Activated T-cell treated with anti-CD3 and anti-CD28 coated beads for 1 hour (primary cell): ENCODE measurements at places on chromosomes 1 and 21.

GRCh38 chr1:76048219-76048618, 26.3 kb upstream of the ST6GALNAC3 start:
- no peak for DNase-seq

DNA sequence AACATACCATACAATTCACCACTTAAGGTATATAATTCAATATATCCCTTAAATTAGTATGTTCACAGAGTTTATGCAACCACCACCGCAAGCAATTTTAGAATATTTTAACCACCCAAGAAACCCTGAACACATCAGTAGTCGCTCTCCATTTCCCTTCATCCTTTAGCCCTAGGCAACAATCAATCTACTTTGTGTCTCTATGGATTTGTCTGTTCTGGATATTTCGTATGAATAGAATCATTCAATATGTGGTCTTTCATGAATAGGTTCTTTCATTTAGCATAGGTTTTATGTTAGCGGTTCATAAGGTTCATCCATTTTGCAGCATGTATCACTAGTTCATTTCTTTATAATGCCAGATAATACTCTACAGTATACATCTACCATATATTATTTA, 4.2 kb upstream of the DPT start:
- DNase-seq, result no peak

- no peak for DNase-seq
Observed at GRCh38 chr1:248802454-248802853, 23.3 kb downstream of the SH3BP5L start.

DNA sequence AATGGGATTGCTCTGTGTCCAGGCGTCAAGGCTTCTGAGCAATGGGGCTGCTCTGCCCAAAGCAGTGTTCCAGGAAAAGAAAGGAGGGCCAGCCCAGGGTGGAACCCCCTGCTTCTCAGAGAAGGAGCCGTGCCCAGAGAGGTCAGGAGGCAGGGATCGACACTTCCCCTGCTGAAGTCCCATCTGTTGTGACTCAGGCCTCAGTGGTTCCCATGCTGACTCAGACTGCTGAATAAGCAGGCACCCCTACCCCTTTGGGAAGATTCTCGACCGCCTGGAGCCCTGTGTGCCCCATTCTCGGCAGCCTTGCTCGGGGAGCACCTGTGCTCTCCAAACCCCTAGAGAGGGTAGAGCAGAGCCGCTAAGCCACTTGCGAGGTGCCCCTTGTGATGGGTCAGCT, 23.9 kb downstream of the PKP1 start:
- no peak for DNase-seq

DNA sequence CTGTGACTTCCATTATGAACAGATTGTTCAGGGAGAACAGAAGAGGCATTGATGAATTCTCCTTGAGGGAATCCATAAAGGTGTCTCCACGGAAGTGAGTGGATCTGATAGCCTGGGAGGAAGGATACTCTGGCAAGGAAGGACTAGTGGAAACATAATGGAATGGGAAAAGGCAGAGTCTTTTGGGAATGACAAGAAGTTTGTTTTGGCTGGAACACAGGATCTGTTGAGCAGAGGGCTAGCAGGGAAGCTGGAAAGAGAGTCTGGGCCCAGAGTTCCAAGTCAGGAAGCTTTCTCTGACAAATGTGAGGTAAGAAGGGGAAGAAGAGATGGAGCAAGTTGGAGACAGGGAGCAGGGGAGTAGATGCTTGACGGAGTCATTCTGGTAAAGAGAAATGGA, 8.1 kb downstream of the ADAMTS5 start:
- no peak for DNase-seq

DNA sequence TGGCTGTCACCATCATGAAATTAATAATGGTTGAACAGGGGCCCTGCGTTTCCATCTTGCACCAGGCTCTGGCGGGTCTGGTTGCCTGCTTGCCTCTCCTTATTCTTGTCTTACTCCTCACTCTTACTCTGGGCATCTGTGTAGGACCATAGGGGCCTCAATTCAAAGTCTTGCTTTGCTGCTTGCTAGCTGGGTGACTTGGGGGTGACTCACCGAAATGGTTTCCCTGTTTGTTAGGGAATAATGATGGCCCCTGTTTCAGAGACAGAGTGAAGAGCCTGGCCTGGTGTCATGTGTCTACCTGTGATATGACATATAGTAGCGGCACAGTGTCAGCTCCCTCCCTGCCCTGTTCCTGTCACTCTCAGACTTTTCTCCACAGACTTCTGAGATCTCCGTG, 24.6 kb downstream of the KCNC4 start:
- no peak for DNase-seq

DNA sequence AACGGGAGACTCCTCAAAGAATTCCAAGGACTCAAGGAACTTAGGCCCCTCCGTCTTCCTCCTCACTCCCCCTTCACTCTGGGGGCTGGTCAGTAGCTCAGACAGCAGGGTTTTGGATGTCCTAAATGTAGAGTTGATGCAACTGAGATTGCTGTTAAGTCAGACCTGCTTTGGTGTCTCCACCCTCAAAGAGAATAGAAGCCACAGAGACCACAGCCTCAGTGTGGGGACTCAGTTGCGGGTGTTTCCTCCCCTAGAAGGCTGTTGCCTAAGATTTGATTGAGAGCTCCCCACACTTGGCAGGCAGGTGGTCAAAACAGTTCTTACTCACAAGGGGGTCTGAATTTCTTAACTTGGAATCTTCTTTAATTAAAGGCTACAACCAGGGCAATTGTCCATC, 7.6 kb downstream of the MAN1C1 start:
- no peak for DNase-seq

- no peak for DNase-seq
Observed at GRCh38 chr1:2228157-2228594, at the start of gene SKI. TSS of gene SKI (plus strand) at chr1:2228319. CDS start at chr1:2228767, 448 bp downstream.

- DNase-seq, result no peak
Observed at GRCh38 chr1:56816909-56817308, 2.3 kb downstream of the FYB2 start.

- no peak for DNase-seq
Observed at GRCh38 chr1:117392771-117393170, 25.5 kb downstream of the MAN1A2 start.

DNA sequence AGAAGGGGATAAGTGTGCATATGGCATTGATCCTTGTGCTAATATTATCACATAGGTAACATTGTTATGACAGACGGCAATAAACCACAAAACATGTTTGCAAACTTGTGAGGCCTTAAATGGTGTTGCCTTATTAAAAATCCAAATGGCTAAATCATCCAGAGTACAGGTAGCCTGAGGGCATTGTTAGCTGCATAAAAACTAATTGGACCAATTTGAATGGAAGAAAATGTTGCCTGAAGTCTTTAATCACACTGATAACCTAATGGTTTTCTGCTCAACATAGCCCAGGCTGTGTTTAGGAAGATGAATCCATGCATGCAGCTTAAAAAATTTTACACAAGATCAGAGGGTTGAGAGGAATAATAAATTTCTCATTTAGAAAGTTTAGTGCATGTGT, 19.4 kb upstream of the LRRC53 start:
- no peak for DNase-seq

GRCh38 chr1:234907208-234907939, 221.3 kb downstream of the TOMM20 start:
- no peak for DNase-seq

DNA sequence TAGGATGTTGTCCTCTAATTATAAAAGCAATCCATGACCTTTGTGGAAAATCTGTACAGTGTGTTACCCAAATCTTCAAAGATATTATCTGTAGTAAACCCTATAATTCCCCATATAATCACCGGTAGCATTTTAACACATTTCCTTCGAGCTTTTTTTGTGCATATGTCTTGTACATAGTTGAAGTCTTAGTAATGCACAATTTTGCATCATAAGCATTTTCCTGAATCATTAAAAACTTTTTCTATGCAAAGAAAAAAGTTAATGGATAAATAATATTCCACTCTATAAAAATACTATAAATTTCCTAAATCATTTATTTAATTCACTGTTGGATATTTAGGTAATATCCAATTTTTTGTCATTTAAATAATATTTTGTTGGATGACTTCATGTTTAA, 201.7 kb downstream of the RRAGC start:
- no peak for DNase-seq

DNA sequence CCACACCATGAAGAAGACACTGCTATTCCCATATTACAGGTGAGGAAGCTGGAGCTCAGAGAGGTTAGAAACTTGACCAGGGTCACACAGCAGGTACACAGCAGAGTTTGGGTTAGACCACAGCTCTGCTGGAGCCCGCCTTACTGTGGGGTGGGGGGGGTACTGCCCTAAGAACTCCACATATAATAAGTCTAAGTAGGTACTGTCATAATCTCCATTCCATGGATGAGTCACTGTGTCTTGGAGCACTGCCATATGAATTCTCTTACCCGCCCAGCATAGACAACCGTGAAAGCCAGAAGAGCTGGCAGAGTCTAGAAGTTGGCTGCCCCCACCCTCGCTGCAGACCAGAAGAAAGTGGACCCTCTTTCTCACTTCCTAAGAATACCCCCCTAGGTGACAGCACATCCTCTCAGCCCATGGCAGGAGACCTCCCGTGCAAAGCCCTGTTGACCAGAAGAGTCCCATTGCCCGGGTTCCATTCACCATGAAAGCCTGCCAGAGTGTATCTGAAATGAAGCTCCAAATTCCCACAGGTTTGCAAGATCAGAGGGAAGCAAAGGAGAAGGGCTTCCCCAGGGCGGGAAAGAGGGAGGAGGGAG, 5.2 kb upstream of the PLA2G2D start:
- no peak for DNase-seq

GRCh38 chr1:54838565-54839180, 37.5 kb upstream of the TTC22 start:
- no peak for DNase-seq

GRCh38 chr1:64266991-64267390, 63.6 kb downstream of the UBE2U start:
- DNase-seq, result no peak

- DNase-seq, result no peak
Observed at GRCh38 chr1:234969011-234969441, 159.6 kb downstream of the TOMM20 start.

DNA sequence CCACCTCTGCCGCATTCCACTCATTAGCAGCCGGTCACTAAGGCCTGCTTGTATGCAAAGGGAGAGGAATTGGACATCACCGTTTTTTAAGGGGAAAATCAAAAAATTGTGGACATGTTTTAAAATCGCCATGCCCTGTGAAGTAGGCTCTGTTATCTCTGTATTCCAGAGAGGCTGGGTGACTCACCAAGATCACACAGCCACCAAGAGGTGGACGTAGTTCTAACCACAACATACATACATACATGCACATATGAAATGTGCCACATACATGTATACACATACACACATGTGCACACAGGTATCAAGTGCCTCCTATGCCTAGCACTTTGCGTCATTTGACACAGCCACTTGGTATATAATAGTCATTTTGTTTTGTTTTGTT, 16.0 kb upstream of the ZSCAN20 start:
- DNase-seq, result no peak

- DNase-seq, result no peak
Observed at GRCh38 chr1:94597701-94598100, 56.1 kb upstream of the F3 start.

GRCh38 chr1:160811147-160811546, 15.2 kb downstream of the LY9 start:
- no peak for DNase-seq

DNA sequence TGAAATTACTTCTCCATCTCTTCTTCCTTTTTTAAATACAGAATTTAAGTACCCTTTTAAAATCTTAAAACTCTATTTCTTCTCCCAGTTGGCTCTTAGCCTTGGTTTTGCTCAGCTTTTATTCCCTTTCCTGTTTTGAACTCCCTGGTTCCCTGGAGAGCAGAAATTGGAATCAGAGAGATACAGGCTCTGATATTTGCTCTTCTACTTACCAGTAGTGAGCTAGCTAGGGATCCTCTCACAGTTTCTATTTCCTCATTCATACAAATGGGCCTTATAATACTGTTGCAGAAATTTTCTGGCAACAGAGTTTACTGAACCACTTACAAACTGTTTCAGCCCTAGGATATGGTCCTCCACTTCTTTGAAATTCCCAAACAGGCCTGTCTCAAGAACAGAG, 606.3 kb downstream of the NUF2 start:
- DNase-seq, result no peak

DNA sequence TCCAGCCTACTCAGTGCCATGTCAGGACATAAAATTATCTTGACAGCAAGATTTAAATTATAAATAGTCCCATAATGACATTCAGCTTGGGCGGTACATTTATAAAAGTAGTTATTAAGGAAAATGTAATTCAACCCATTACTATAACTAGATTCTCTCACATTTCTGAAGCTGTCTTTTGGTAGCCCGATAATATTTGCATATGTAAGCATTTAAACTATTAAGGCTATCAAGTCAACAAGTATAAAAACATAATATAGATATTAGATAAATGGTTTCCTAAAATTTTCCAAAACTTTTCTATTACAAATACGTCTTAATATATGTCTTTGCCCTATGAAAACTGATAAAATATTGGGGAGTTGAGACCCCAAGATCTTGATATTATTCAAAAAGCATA, 21.6 kb upstream of the GPR52 start:
- DNase-seq, result no peak

- DNase-seq, result no peak
Observed at GRCh38 chr1:10939654-10940450, 72.6 kb upstream of the TARDBP start.

GRCh38 chr1:176638713-176639526, 175.9 kb downstream of the PAPPA2 start:
- DNase-seq, result no peak

DNA sequence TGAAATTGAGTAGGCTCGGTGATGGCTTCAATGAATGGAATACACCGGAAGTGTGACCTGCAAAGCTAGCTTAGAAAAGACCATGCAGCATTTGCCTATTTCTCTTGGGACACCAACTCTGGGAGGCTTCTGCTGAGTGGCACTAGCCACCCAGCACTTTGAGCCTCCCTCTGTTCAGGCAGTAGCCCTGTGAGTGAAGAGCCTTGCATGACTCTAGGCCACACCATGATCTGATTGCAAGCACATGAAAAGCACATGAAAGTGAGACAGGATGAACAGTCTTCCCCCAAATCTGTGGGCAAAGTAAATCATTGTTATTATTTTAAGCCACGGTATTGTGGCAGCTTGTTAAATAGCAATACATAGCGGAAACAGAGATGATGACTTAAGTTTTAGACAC, 2.8 kb downstream of the CD48 start:
- DNase-seq, result no peak

- no peak for DNase-seq
Observed at GRCh38 chr1:53075761-53076163, 13.7 kb downstream of the PODN start.

- no peak for DNase-seq
Observed at GRCh38 chr1:114926607-114927006, 71.9 kb downstream of the SYCP1 start.

GRCh38 chr1:234386122-234386521, 12.9 kb downstream of the COA6 start:
- DNase-seq, result no peak

DNA sequence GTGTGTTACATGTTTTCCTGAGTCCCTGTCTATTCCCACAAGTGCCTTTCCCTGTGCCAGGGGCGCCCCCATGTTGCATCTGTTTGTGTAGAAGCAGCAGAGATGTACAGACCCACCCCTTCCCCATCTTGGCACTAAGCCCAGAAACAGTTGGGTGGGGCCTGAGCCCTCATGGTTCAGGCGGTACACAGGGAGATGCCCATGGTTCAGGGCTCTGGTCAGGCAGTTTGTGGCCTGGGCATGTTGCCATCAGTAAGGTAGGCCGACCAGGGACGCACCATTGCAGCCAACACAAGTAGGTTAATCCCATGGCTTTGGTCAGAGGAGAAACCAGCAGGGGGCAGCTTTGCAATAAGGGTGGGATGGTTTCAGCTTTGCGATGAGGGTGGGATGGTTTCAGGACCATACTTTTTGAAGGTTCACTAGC, 914 bp upstream of the ADGRB2 start:
- no peak for DNase-seq
